SW 1271 (cell line): ENCODE measurements at places on chromosomes 6 and 20.

- DNase-seq: no peak
Observed at GRCh38 chr6:106396426-106397220, 36.1 kb downstream of the CRYBG1 start.

DNA sequence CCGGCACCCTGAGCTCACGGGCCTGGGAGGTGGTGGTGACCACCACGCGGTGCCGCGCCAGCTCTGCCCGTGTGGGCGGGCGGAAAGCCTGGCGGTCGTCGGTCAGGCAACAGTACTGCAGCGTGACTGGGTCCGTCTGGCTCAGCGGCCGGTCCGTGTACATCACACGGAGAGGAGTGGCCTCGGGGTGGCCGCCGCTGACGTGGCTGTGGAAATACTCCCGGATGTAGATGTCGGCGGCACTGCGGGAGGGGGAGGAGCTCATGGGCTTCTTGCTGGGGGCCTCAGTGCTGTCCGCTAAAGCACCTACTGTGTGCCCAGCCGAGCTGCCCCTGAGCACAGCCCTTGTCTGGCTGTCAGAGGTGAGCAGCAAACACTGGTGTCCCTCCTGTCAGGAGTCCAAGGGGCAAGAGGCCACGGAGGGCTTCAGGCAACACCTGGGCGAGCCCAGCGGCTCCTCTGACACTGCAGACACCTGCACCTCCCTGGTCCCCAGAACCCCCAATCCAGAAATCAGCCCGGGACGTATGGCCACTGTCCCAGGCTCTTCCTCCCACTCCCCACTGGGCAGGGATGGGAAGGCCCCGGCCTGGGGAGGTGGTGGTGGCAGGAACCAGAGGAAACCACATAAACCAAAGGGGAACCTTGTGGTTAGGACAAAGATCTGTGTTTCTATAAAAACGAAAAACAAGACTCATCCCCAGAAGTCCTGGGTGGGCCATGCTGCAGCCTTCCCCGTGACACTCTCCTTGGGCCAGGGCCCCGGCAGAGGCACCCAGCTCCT is 6.5 kb downstream of the HELZ2 start:
- DNase-seq: no peak

- no peak for DNase-seq
Observed at GRCh38 chr6:162917506-162917905, 189.7 kb downstream of the PACRG start.

- no peak for DNase-seq
Observed at GRCh38 chr20:48102076-48102787, 317.0 kb upstream of the SULF2 start.

DNA sequence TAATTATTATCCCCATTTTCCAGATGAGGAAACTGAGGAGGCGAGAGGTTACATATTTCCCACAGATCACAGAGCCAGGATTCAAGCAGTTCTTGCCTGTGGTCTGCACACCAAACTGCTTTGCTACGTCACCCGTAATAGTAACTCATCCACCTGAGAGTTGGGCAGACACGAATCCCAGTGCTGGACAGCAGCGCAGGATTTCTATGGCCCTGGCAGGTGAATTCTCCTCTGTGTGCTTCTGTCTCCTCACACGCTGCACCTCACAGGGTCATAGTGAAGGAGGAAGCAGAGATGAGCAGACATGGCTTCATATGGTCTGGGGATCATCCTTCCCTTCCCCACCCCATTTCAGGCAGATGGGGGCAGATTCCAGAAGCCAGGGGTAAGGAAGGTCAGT is 127.0 kb upstream of the LRFN2 start:
- no peak for DNase-seq

DNA sequence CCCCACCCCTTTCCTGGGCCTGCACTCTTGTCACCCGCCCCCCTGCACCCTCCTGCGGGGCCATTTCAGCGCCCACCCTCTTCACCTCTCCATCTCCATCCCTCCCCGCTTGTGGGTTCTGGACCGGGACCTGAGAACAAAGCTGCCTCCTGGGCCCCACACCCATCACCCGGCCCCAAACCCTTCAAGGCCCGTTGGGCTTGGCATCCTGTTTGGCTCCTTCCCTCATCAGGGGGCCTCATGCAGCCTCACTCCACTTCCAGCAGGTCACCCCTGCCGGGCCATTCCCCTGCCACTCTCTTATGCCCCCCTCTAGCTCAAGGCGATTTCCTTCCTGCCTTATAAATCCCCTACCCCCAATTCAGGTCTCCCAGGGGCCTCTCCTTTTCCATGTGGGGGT is 67.4 kb downstream of the SRC start:
- DNase-seq: no peak

GRCh38 chr6:70764706-70765105 is 97.0 kb downstream of the SMAP1 start:
- no peak for DNase-seq

GRCh38 chr6:70112716-70113115 is 190.2 kb downstream of the COL9A1 start:
- DNase-seq: no peak

DNA sequence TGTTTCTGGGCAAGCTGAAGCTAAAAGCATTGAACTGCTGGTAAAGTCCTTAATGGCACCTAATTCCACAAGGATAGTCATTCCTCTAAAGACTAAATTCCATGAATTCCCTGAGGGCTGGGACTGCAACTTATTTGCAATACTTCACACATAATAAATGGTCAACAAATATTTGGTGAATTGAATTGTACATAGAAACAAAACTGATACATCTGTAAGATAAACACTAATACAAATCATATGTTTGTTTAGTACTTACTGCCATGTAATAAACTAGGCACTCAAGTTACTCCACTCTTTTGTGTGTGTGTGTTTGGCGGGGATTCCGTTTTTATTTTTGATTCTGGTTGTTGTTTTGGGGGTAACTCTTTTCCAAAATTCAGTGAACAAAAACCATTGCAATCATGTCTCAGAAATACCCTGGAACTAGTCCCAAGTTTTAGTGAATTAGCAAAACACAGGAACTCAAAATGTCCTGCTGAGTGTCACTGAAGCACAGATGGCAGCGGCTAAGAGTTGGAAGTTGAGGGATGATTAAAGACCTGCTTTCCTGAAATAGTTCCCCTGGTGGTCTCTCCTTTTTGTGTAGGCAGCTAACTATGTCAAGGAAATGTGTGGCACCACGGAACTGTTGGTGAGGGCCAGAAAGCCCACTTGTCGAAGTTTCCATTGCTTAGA is 74.8 kb upstream of the SNRPB2 start:
- DNase-seq: no peak

DNA sequence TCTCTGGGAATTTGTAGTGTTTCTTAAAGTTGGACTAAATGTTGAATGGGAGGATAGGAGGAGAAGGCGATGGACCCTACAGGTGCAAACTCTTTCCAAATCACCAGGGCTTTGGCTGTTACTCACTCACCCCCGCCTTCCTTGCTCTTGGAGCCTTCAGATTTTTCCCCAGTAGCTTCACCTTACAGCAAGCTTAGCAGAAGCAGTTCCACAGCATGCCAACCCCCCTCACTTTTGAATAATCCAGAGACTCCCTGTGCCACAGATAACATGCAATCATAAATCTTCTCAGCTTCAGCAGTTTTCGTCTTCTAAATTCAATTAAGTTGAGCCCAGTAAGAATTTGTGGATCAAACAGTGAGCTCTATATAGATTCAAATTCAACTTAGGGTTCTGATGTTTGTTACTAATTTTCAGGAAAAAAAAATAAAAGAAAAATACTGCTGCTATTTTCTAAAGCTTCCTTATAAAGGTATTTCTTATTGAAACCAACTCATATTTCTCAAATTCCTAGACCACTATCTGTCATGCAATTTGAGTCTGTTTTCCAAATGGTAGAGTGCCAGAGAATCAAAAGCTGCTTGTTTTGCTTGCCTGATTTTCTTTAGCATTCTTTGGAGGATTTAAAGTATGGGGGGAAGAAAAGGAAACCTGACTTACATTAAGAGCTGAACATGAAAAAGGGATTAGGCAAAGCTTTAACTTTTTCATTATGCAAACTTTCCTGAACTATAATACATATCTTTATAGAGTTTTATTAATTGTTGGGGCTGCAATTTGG is 166.4 kb downstream of the EYA4 start:
- DNase-seq: no peak

DNA sequence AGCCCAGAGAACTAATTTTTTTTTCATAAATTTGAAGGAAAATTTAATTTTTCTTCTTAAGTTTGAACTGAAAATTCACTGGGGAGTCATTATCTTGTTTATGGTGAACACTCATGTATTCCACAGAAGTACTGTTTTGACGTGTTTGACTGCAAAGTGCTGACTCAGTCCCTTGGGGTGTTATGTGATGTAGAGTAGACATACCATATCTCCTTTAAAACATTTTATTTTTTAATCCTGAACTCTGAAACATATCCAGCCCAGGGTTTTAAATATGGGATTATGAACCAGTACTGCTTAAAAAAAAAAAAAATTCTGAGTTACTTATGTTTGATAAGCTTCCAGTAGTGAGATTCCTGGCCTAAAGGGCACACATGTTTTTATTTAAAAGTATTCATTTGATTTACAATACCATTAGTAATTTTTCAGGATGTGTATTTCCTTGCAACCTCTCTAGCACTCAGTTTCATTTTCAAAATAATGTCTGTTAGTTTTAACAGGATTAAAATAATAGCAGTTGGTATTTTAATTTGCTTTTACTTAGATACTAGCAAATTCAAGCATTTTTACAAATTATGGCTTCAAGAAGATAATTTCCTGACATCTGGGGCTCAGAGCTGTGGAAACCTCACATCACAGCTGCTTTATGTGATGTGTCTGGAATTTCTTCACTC is 81.7 kb upstream of the PDE10A start:
- DNase-seq: no peak

DNA sequence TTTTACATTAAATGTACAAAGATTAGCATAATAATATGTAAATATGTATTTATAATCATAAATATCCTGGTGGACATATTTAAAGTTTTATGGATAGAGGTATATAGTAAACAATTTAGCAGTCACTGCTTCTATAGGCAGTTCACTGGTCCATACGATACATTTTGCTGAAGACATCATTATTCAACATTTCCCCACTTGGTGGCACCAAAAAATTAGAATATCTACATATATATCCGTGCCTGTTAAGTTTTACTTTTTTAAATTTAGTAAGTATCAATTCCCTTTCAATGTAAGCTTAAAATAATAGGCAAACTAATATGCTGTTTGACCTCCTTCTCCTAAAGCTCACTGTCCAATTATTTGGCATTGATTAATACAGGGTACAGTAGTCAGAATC is 64.2 kb downstream of the LMBRD1 start:
- peak; percentile 19 for DNase-seq

- no peak for DNase-seq
Observed at GRCh38 chr6:146194434-146194833, 165.6 kb downstream of the GRM1 start.

DNA sequence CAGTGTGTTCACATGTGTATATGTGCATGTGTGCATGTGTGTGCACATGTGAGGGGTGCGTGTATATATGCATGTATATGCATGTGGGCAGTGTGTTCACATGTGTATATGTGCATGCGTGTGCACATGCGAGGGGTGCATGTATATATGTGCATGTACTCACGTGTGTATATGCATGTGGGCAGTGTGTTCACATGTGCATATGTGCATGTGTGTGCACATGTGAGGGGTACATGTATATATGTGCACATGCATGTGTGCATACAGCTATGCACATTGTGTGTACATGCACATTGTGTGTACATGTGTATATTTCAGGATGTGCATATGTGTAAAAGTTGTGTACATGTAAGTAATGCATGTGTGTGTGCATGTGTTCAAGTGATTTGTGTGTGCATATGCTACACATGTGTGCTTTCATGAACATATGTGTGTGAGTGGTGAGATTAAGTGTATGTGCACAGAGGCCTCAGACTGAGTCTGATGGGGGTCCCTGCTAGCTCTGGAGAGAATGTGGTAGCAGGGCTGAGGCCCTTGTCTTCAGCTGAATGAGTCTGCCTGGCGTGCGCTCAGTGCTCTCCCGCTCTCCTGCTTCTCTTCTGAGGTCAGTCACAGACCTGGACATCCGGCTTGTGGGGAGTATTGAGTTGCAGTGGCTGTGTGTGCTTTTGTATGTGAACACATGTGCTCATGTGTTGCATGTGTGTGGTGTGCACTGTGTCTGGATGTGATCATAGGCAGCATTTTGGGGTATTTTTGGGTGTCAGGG is 19.9 kb upstream of the MYT1 start:
- DNase-seq: no peak

GRCh38 chr6:97262676-97263075 is 20.3 kb downstream of the MMS22L start:
- no peak for DNase-seq

DNA sequence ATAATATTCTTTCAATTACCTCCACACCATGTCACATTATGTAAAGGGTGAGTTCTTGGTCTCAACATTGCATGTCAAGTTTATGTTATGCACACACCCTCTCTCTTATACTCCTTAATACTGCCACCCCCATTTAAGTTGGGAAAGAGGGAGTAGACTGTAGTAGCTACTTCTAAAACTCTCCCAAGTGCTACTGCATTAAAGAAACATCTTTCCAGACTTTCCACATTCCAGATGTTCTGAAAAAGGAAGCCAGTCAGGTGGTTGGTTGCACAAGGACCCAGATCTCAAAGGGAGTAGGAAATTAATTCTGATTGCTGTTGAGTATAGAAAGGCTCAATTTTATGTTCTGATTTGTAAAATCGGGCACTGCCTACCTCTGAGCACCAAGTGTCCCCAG is 419.5 kb downstream of the CD83 start:
- no peak for DNase-seq

DNA sequence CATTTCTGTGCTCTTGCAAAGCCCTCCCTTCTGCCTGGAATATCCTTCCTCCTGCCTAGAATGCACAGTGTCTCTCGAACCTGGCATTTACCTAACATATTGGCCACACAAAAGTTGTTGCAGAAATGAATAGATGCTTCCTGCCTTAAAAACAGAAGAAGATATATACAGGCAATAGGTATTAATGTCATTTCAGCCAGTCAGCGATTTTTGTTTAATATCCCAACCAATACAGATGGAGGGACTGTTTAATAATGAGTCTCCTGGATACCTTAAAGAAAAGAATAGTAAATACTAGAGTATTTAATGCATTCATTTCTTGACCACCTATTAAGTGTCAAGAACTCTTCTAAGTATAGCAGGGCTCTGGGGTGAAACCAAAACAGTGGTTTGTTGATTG is 70.3 kb downstream of the MBOAT1 start:
- no peak for DNase-seq

DNA sequence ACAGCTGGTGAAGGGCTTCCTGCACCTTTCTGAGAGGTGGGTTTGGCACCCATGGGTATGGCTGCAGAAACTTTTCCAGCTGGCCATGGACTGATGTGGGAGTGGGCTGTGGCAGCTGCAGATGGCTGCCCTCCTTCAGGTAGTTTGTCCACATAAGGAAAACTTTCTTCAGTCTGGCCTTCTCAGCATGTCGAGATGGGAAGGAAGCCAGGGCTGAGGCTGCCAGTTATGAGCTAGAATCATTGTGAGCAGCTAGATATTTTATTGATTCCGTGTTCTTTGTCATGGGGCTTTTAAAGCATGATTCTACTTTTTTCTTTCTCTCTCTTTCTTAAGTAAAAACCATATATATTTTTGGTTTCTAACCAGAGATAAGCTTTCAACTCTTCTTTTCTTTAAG is 16.6 kb downstream of the NKX2-4 start:
- DNase-seq: no peak

GRCh38 chr6:144416244-144416643 is 131.1 kb downstream of the UTRN start:
- DNase-seq: no peak

- DNase-seq: no peak
Observed at GRCh38 chr6:40536442-40536841, 50.7 kb downstream of the LRFN2 start.
